Activated T-cell treated with anti-CD3 and anti-CD28 coated beads, Interleukin-2, amount 50 U/mL, for 72 hours (primary cell): ENCODE measurements at places on chromosomes 11 and 22. TPM values are rescaled to one million over a fixed set of nuclear protein-coding genes. Genes with fewer than 3 reads are reported as not detected.

Gene GTPBP1
- total RNA-seq, result 96.8 TPM

Gene OR5B21
- 0.35 TPM for total RNA-seq

Gene OR52N5
- not detected for total RNA-seq

Gene TSPAN32
- 8.6 TPM for total RNA-seq

Gene RASSF7
- total RNA-seq, result 14.2 TPM

Gene C11orf97
- not detected for total RNA-seq

Gene RBMXL2
- total RNA-seq, result not detected

Gene MPZL2
- total RNA-seq, result 12.9 TPM

Gene ISX
- total RNA-seq, result not detected

Gene RAPSN
- total RNA-seq, result 0.77 TPM

Gene SNX19
- 29.5 TPM for total RNA-seq
